PC-3 (cell line): ENCODE measurements at places on chromosomes 2 and 18. TPM values are rescaled to one million over a fixed set of nuclear protein-coding genes. Genes with fewer than 3 reads are reported as not detected.

Gene SIX3
- 0.07 TPM in 1 of 2 replicates, not detected in the other for total RNA-seq

- H3K27me3 ChIP-seq: no peaks in the 10 kb centered on the region
- H3K4me1 ChIP-seq: no peaks in the 10 kb centered on the region
- no peak overlapping the region for H3K27ac ChIP-seq
- no peaks in the 10 kb centered on the region for H3K36me3 ChIP-seq
These were observed 1337.6 kb upstream of the SLC39A10 start for GRCh38 chr2:194319222-194319992.

GRCh38 chr2:48213646-48214045, 307.3 kb upstream of the FBXO11 start:
- no peaks in the 10 kb centered on the region for H3K4me1 ChIP-seq
- no peaks in the 10 kb centered on the region for H3K27me3 ChIP-seq
- H3K4me3 ChIP-seq: no peak overlapping the region
- DNase-seq: no peak

- H3K4me1 ChIP-seq: peaks cover 33% of the 10 kb centered on the region
- H3K36me3 ChIP-seq: no peaks in the 10 kb centered on the region
- H3K4me3 ChIP-seq: no peak overlapping the region
- H3K27me3 ChIP-seq: no peaks in the 10 kb centered on the region
- no peak overlapping the region for H3K27ac ChIP-seq
These were observed 131.4 kb upstream of the ITGB6 start for GRCh38 chr2:160331258-160332025.

Gene UGT1A5
- not detected in 2 replicates for total RNA-seq
